ENCODE measurements at places on chromosomes 4 and X.

GRCh38 chr4:118935819-118936218 is 47.2 kb downstream of the SYNPO2 start:
- no peaks in the 10 kb centered on the region for H3K4me1 ChIP-seq
- peaks cover 15% of the 10 kb centered on the region for H3K27me3 ChIP-seq
- no peak overlapping the region for H3K4me3 ChIP-seq
- no peaks in the 10 kb centered on the region for H3K36me3 ChIP-seq
- H3K27ac ChIP-seq: no peak overlapping the region

GRCh38 chr4:94911106-94911505 is 153.4 kb downstream of the BMPR1B start:
- no peaks in the 10 kb centered on the region for H3K36me3 ChIP-seq
- no peak overlapping the region for H3K4me3 ChIP-seq
- no peaks in the 10 kb centered on the region for H3K4me1 ChIP-seq
- no peak overlapping the region for H3K27ac ChIP-seq

DNA sequence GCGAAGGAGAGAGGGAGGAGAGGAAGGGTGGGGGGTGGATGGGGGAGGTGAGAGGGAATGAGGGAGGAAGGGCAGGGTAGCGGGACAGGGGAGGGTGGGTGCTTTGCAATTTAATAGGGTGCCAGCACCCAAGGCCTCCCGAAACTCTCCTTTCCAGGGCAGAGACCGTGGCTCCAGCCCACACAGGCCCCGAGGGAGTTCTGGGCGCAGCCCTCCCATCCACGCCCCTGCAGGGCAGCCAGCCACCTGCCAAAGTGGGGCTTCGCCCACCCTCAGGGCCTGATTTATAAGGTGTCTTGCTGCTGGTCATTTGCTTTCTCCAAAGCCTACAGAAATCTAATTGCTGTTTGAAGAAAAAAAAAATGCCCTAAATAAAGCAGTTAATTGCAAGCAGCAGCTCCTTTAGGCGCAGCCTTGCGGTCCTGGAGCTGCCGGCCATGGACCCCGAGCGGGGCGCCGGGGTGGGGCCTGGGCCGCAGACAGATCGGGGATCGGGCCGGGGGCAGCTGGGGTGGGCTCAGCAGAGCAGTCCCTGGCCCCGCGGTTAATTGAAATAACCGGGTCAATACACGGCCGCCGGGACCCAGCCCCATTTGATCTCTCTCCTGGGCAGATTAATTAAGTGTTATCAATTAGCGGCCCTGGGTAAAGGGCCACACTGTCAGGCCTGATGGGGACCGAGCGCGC is 106.0 kb upstream of the NKX1-1 start:
- H3K36me3 ChIP-seq: no peaks in the 10 kb centered on the region
- H3K4me3 ChIP-seq: no peak overlapping the region
- DNase-seq: no peak
- H3K4me1 ChIP-seq: no peaks in the 10 kb centered on the region

- no peaks in the 10 kb centered on the region for H3K36me3 ChIP-seq
- no peaks in the 10 kb centered on the region for H3K4me1 ChIP-seq
- H3K27ac ChIP-seq: no peak overlapping the region
- H3K27me3 ChIP-seq: no peaks in the 10 kb centered on the region
Observed at GRCh38 chr4:98744372-98745150, 86.2 kb upstream of the TSPAN5 start.
